ENCODE measurements at places on chromosomes 7 and 10.
A peak's percentile ranks its signal among the peaks of the same experiment; 100 is the strongest.

DNA sequence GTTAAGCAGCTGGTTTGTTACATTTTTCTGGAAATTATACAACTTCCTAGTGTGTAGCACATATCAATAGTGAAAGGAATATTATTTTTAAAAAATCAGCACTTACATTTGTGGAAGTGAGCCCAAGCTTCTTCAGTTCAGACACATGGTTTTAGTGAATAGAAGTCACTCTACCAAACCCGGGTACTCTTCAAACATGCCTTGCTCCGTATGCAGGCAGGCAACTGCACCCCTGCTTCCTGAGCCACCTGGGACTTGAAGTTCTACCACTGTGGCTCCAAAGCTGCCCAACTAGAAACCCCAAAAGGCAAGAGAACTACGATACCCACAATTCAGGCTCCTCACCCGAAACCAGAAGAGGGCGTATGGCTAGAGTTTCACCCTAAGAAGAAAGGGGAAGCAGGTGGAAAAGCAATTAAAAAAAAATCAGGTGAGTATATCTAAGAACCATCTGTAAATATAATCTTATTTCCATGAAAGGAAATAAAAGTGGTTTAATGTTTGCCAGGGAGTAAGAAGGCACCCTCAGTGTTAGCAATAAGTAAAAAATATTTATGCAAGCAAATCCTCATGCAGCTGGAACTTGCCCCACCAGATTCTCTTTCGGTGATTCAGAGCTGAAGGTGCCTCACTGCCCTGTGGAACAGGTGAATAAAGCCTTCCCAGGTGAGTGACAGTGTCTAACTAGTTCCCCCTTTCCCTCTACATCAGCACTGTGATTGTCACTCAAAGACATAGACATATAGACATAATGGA lies at the start of gene MACC1:
Gene MACC1, minus strand, starts transcription at position 192 of the 756 bp plus-strand sequence. CDS start 55,522 bp downstream, outside the sequence.
- DNase-seq = no peak

- DNase-seq = no peak
Observed at GRCh38 chr7:157645539-157645938, 308.7 kb downstream of the DNAJB6 start.

DNA sequence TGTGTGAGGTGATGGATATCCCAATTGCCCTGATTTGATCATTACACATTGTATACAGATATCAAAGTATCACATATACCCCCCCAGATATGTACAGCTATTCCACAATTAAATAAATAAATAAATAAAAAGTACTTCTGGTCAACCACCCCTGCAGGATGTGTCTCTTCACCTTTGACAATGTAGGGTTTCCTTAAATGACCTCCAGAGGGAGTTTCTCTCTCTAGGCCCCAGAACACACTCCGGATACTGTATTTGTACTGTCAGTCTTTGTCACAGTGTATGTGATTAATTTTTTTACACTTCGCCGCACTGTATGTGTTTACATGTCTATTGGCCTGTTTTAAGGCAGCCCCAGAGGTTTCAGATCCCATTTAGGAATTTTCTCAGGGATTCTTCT lies 123.6 kb downstream of the ADCYAP1R1 start:
- no peak for DNase-seq

DNA sequence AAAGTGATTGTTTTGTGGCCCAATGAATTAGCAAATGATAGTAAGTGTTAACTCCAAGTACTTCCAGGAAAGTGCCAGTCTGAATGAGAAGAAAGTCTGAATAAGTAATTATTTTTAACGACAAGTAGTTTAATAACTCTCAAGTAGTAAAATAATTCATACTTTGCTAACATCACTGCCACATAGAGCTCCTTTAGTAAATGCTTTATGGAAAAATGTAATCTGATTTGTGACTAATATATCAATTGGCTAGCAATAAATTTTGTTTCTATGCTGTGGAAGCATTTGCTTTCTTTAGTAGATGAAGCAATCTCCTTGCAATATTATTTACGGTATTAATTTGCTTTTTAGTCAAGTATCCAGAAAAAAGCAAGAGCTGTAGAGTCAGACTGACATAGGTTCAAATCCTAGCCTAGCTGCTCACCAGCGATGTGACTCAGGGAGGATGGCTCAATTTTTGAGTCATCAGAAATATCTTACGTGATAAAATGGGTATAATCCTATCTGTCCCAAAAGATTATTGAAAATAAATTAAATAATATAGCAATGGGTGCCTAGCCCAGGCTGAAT lies 329.3 kb downstream of the FGFR2 start:
- no peak for DNase-seq

DNA sequence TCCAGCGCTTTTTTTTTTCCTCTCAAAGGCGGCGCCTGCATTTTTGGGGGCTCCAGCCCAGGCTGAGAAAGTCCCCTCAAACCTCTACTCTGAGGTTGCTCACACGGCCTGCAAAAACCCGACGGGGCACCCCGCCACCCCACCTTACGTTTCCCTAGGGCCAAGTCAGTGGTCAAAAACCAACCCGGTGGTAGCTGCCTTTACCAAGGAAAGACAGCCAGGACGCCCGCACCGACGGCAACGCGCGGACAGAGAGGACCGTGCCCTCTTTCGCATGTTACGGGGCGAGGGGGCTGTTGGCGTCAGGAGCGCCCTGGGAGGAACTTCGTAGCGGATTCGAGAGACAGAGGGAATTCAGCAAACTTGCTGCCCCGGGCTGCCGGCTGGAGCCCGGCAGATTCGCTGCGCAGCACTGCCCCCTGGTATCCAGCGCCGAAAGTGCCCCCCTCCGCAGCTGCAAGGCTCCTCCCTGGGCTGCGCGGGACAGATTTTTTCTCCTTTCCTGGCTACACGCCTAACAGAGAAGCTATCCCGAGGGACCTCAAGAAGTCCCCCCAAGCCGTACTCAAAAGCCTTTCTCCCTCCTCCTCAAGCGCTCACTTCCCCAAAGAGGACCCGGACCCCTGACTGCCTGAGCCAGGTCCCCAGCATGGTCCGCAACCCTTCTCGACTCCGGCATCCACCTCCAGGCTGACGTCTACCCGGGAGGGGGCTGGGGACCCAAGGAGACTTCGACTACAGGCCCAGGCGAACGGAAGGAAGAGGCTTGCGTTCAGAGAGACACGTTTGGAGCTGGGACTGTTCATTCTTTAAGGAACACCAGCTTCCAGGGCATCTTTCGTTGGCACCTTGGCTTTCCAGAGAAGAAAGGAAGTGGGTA lies 27.7 kb upstream of the VAX1 start:
- DNase-seq = peak; percentile 52

DNA sequence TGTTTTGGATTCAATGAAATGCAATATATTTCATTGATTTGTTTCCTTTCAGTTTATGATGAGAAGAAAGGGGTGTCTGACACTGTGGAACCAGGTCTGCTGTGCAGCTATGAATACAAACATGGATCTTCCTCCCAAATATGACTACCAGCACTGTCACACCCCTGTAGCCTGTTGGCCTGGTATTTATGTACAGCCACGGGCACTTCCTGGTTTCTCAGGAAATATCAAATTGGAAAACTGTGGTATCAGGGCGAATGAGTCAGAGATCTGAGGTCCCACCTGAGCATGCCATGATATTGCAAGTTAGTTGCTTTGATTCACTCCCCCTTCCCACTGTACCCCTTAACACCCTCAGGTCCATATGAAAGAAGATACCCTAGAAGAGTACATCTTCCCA lies 87.8 kb downstream of the DNMBP start:
- DNase-seq = no peak

DNA sequence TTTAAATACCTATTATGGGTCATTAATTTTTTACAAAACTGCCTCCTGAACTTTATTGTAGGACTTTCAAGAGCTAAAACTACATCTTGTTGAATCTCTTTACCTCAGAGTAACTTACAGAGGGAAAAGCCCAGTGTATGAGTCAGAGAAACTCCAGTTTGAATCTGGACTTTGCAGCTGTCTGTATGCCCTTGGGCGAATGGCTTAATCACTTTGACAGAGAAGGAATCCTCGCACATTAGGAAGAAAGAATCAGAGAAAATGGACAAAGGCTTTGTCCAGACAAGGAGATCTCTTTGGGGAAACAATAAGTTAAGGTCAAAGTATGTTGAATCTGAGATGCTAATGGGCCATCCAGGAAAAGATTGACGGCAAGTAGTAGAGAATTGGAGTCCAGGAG lies 484.2 kb upstream of the CELF2 start:
- DNase-seq = peak; percentile 68

GRCh38 chr7:14380881-14381280 lies 391.4 kb upstream of the ETV1 start:
- no peak for DNase-seq

DNA sequence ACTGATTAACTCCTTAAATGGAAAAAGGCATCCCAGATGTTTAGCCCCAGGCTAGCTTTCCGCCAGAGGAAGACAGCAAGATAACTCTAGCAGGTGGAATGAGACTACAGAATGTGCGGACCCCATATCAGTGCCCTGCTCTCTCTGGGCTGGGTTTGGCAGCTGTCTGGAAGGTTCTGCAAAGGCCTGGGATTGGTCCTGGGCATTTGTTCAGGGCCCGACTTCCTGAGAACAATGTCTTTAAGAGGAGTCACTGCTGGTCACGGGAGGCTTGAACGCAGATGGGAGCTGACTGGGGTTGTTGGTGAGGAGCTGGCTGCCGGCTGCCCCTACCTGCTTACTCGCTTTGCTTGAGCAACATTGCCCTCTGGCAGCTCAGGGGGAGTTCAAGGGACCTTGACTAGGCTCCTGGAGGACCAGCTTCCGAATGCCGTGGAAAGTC lies 130.6 kb upstream of the BTBD16 start:
- DNase-seq = no peak

DNA sequence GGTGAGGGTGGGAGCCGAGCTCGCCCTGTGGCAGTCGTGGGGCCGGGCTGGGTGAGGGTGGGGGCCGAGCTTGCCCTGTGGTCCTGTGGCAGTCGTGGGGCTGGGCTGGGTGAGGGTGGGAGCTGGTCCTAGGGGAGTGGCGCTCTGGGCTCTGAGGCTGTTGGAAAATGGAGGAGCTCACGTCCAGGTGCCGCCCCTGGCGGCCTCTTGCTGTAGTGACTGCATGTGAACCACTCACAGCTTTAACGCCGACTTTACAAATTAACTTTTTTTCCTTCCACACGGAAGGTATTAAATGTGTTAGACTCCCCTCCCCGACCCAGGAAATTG lies 312.6 kb downstream of the WDR37 start:
- DNase-seq = peak; percentile 32

GRCh38 chr7:151924508-151924907 lies 31.7 kb upstream of the GALNTL5 start:
- DNase-seq = no peak

GRCh38 chr7:49707891-49708290 lies 65.5 kb upstream of the VWC2 start:
- DNase-seq = no peak

DNA sequence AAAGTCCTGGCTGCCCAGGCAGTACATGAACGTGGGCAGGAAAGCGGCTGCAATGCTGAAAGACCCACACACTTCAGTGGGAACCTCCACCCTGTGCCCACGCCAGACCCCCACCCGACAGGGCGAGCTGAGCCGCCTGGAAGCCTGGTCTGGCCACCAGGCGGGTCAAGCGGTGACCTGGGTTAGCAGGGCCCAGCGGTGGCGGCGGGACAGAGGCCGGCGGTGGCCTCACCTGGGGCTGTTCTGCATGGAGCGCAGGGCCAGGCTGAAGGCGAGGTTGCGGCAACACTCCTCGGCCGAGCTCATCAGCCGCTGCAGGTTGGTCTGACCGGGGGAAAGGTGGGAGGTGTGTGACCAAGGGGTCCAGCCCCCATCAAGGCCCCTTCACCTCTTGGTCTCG lies 11.6 kb upstream of the MICALL2 start:
- no peak for DNase-seq

DNA sequence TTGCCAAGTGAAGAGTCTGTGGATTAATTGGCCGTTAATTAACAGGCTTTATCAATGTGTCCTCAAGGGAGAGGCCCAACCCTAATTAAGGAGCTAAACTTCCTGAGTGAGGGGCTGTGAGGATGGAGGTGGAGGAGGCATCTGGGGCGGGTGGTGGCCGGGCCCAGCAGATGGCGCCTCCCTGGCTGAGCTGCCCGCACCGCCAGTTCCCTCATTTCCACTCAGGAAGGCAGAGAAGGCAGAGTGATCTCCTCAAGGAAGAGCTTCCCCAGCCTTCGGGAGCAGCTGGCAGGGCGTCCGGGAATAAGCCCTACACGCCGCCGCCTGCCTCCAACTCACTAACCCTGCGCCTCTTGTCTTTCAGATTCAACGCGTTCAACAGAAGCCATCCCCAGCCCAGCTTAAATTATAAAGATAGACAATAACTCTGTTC lies 112.2 kb downstream of the CYTH3 start:
- peak; percentile 60 for DNase-seq

- no peak for DNase-seq
Observed at GRCh38 chr10:66999762-67000545, 74.1 kb downstream of the LRRTM3 start.

- no peak for DNase-seq
Observed at GRCh38 chr7:99840136-99840869, 12.5 kb downstream of the CYP3A43 start.

- DNase-seq = no peak
Observed at GRCh38 chr7:131897016-131897789, 340.8 kb upstream of the PODXL start.

GRCh38 chr7:158572000-158572828 lies 15.4 kb downstream of the PTPRN2 start:
- DNase-seq = no peak

GRCh38 chr10:124149189-124150042 lies 56.0 kb upstream of the CHST15 start:
- DNase-seq = no peak

GRCh38 chr7:81882086-81882485 lies 112.2 kb upstream of the HGF start:
- DNase-seq = no peak

GRCh38 chr7:87404674-87405073 lies 59.2 kb downstream of the CROT start:
- DNase-seq = no peak

DNA sequence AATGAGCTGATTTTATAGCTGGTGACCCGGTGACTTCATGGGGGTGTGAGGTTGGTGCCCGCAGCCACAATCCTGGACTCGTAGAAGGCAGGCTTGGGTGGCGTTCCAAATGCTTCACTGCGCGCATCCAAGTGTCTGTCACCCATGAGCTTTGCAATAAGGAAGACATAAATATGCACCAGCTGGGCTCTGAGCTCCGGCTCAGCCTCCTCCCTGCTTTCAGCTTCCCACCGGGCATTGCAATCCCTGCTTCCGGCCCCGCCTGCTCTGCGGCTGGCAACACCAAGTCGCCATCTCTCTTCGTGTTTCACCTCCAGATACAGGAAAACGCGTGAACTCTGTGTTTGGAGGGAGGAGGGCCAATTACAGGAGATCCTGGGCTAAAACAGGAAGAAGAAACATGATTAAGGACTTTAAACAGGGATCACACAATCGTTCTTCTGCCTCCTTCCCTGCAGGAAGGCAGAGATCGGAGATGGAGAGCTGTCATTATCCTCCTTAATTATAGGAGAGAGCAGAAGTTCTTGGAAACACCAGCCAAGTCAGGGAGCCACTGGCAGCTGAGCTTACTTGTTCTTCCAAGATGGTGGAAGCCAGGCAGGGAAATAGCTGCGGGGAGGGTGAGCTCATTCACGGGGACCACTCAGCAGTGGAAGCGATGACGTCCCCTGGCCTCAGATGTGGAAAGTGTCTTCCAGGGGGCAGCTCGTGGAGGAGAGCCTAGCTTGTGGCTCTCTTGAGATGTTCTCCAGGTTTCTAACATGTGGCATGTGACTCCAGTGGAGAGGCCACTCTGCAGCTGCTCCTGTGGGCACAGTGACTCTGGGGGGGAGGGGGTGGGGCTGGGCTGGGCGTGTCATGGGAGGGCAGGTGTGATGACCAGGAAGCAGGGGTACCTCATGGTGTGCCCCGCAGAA lies 134.9 kb downstream of the CAMK1D start:
- DNase-seq = no peak
